ENCODE measurements at places on chromosomes 16 and 17. TPM values are rescaled to one million over a fixed set of nuclear protein-coding genes. Genes with fewer than 3 reads are reported as not detected.

Gene HSD11B2
- not detected for total RNA-seq

Gene SSTR5
- not detected for total RNA-seq

Gene RPUSD1
- 15.4 TPM for total RNA-seq

GRCh38 chr16:81931927-81932326 is 79.3 kb downstream of the SDR42E1 start:
- no peak for DNase-seq

- DNase-seq: no peak
Observed at GRCh38 chr16:10332241-10332640, 53.6 kb upstream of the ATF7IP2 start.

- DNase-seq: no peak
Observed at GRCh38 chr16:5235119-5235518, 137.5 kb upstream of the EEF2KMT start.

GRCh38 chr17:17088541-17089525 is 46.6 kb downstream of the MPRIP start:
- no peak for DNase-seq

DNA sequence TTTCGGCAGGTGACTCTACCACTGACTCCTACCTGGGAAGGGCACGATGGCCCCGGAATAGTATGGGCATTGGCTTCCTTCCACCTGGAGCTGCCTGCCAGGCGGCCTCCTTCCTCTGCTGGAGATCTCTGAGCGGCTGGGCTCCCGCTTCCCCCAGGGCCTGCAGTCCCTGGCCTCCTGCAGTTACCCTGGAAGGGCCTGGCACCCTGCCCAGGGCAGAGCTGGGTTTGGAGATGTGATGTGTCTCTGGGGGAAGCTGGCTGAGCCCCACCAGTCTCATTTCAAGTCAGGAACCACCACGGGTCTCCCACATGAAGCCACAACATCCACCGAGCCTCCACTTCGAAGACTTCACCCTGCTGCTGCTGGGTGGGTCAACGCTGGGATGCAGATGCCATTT is 97.9 kb downstream of the IRF8 start:
- no peak for DNase-seq

Measured in CD8-positive, alpha-beta T cell (primary cell).